SHP77 (cell line): ENCODE measurements at places on chromosomes 7 and 10.

GRCh38 chr7:141946796-141947195, at the start of gene CLEC5A:
Gene CLEC5A, minus strand, starts transcription at chr7:141946974. Its CDS starts 682 bp downstream, at chr7:141946292.
- no peak for DNase-seq

DNA sequence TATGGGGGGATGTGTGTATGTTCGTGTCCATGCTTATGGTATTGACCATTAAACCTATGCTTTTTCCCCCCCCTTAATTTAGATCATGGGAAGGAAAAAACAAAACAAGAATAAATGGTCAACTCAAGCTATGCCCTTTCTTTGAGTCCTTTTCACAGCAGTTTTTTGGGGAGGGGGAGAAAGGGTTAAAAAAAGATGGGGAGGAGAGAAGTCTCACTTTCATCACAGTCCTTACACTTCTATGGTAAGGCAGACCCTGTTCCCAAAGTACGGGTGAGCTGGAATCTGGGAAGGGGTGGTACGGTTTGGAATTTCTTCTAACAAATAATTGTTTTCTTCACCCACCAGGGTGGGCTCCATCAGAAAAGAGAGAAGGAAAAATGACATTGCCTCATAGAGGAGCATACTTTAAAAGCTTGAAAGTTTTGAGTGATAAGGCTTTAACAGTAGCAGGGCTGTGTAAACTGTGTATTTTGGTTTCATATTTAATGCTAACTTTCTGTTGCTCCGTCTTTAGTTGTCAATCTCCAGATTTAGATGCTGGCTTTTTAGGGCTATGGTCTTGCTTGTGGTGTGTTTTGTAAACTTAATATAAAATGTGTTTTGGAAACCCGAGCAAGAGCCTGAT, 180.1 kb downstream of the TCF7L2 start:
- DNase-seq = no peak

DNA sequence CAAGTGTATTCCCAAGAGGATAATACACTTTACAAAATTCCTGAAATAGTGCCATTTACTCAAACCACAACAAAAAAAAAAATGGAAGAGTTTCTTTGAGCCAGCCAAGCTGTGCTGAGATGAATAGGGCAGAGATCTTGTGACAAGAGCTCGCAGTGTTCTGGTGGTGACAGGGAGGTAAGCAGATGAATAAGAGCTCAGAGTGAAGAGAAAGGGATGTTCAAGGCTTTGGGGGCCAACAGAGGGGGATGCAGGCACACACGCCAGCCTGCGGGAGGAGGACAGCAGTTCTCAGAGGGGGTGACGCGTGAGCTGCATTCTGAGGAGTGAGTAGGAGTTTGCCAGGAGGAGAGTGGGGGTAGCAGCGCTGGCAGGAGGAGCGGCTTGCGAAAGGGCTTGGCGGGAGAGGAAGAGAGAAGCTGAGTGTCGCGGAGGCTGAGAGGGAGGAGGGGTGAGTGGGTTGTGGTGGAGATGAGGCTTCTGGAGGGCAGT, 194.4 kb upstream of the IMMP2L start:
- no peak for DNase-seq

GRCh38 chr10:126068322-126068721, 172.0 kb downstream of the FANK1 start:
- no peak for DNase-seq

DNA sequence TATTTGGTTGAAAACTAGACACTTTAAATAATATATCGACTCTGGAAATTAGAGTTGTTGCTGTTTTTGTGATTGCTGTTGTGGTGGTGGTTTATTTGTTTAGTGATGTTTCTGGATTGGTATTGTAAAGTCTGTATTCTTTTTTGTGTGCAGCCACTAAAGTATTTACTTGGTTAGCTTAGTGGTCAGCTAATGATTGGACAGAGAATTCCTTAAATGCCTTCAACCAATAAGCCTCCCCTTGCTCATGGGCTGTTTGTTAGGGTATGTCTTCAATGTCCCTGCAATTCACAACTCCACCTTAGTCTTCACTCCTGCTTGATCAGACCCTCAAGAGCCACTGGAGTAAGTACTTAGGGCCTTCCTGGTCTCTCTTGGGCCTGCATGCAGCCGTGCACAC, 71.0 kb downstream of the PAXIP1 start:
- no peak for DNase-seq

DNA sequence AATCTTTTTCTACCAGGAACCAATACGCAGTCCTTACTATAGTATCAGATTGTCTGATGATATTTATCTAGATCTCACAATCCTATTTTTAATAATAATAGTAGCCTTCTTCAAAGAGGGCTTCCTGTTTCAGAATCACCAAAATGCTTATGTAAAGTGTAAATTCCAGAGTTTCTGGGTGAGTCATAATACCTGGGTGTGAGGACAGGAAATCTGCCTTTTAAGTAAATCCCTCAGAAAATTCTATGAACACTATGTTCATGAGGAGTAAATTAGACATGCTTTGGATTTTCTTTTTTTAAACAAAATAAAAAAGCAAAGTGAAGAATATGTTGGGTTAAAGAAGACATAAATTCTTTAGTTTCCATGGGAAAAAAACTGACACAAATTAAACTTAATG, 20.5 kb downstream of the DKK1 start:
- DNase-seq = no peak

GRCh38 chr10:110636932-110637557, 7.1 kb upstream of the RBM20 start:
- DNase-seq = no peak

DNA sequence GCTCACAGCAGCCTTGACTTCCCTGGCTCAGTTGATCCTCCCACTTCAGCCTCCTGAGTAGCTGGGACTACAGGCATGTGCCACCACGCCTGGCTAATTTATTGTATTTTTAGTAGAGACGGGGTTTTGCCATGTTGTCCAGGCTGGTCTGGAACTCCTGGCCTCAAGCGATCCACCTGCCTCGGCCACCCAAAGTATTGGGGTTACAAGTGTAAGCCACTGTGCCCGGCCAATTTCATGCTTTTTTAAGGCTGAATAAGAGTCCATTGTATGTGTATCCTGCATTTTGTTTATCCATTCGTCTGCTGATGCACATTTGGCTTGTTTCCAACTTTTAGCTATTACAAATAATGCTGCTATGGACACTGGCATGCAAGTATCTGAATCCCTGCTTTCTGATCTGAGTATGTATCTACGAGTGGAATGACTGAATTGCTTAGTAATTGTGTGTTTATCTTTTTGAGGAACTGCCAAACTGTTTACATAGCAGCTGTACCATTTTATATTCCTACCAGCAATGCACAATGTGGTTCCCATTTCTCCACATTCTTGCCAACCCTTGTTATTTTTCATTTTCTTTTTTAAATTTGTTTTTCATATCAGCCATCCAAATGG, 37.3 kb upstream of the TPST1 start:
- DNase-seq = no peak

DNA sequence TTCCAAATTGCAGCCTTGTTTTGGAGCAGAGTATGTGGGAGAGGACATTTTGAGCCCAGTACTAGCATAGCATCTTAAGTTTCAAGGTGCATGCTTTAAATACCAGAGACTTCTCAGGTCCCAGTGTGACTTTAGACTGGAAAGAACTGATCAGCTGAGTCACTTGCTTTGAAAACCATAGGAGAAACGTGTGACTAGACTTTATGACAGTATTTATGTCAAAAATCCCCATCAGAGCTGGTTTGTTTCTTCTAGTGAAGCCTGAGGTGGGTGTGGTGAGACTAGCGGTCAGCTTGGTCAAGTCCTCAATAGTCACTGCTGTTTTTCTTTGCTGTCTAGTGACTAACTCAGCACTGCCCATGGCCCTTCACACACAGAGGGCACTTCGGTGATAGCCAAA, 724.2 kb downstream of the GATA3 start:
- DNase-seq = no peak

GRCh38 chr7:43625453-43625852, 42.5 kb downstream of the STK17A start:
- no peak for DNase-seq

DNA sequence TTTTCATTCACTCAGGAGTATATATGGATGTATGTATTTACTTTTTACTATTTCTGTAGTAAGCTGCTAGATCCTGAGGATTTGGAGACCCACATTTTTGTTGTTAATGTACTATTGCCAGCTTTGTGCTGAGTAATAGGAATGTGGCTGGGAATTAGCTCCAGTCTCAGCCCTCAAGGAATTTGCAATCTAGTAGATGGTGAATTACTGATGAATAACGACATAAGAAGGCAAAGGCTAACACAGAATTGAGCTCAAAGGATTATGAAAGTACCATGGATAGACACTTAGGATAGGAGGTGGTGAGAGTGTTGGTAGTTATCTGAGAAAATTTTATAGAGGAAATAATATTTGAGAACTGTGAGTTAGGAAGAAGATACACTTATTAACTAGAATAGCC, 19.9 kb downstream of the CASD1 start:
- no peak for DNase-seq

- no peak for DNase-seq
Measured at GRCh38 chr7:118372530-118372929, 148.0 kb downstream of the ANKRD7 start.

DNA sequence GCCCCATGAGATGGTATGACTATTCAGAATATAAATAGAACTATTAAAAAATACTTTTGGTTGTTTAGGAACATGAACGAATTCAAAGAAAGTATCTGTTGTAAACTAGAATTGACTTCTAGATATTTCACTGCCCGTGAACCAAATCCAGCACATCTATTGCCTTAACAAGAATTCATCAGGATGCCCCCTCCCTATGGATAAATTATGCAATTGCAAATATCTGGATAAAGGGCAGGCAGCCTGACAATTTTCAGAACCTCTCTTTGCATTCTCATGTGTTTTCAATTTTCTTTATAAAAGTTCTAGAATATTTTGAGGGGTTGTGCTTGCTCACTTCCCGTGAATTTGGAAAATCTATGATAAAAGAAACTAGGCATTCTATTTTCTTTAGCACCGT, 822.1 kb upstream of the SORCS1 start:
- no peak for DNase-seq

DNA sequence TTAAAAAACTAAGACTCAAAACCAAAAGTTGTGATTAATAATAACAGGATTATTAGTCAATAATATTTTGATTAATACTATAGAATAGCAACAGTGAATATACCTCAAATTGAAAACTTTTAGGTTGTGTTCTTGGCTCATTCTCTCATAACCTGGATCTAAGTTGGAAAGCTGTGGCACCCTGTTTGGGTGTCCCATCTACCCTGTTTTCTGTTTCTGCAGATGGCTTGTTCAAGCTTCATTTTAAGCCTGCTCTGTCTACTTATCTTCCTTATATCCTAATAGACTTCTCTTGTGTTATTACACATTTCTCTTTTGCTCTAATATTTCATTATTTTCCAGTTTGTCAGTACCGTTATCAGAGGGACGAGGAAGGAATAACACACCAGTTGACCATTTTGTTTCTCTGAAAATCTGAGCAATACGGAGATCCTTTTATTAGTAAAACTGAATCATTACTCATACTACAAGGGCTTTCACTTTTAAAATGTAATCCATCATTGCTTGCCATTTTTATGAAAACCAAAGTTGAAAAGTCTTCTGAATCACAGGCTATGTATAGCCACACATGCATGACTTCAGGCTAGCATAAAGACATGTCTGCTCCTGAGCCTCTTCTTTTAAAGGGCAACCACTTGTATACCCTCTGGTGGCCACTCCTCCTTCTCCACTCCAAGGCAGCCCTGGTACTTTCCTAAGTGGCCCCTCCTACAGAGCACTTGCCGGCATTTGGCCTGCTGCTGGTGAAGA, 22.3 kb downstream of the COX15 start:
- no peak for DNase-seq

DNA sequence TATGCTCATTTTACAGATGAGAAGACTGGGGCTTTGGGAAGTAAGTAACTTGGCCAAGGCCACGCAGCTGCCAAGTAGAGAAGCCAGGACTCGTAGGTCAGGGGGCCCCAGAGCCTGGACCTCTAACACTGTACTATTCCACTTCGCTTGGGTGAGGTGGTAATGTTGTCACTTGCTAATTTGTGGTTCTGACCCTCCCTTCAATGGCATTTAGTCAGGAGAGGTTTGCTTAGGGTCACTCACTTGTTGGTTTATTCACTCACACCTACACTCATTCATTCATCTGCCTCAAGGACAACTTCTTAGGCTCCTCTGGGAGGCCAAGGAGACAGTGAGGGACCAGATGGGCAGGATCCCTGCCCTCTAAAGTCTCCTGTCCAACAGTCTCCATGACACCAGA, 21.3 kb downstream of the BTBD16 start:
- no peak for DNase-seq

- DNase-seq = no peak
Measured at GRCh38 chr10:120605410-120605809, 148.4 kb downstream of the PLPP4 start.

DNA sequence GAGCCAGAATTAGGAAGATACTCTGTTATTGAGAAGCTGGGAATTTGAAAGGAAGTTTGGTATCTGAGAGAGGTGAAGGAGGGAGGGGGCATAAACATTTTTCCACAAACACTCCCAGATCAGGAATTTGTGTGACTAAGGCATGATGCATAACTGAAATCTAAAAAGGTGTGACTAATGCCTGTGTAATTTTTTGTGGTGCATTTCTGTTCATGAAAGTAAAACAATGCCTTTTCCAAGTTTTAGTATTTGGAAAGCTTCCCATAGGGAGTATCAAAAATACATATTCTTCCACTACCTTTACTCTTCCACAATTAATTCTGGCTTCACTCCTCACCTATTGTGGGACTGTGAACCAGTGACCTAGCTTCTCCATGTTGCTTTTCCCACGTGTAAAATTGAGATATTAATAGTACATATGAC, 56.4 kb upstream of the CAV2 start:
- DNase-seq = no peak

DNA sequence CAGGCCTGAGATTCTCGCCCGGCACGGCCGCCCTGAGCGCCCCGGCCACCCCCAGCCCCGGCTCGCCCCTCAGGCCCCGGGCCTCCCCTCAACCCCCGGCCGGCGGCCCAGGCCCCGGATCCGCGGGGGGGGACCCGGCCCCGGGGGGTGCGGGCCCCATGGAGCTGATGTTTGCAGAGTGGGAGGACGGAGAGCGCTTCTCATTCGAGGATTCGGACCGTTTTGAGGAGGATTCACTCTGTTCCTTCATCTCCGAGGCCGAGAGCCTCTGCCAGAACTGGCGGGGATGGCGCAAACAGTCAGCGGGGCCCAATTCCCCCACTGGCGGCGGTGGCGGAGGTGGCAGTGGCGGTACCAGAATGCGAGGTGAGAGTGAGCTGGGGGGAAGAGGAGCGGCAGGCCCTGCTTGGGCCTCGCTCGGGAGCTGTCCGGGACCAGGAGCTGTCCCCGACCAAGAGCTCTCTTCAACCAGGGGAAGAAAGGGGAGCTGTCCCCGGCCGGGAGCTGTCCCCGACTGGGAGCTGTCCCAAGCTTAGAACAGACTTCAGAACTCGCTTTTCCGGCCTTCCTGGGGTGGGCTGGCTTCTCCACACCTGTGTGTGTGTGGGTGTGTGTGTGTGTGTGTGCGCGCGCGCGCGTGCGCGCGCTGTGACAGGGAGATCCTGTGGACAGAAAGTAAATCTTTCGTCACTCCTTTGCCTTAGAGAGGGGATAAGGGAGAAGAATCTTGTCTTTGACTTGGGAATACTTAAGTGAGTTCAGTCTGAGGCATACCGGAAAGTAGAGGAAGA, 510 bp downstream of the ZSWIM8 start:
- DNase-seq = no peak
